ENCODE measurements at places on chromosomes 4 and X. TPM values are rescaled to one million over a fixed set of nuclear protein-coding genes. Genes with fewer than 3 reads are reported as not detected.

Gene PDGFC
- polyA plus RNA-seq = 17.6 TPM

Gene WDFY3
- 20.0 TPM for polyA plus RNA-seq

Gene SMARCA1
- 13.0 TPM for polyA plus RNA-seq

Gene GABRQ
- polyA plus RNA-seq = 0.01 TPM

Gene BCORL1
- 1.1 TPM for polyA plus RNA-seq

Gene TMPRSS11F
- 0.05 TPM for polyA plus RNA-seq

Gene STIM2
- 28.3 TPM for polyA plus RNA-seq

Gene CLDN22
- polyA plus RNA-seq = not detected

Gene TLR2
- 14.8 TPM for polyA plus RNA-seq

Gene SMIM31
- not detected for polyA plus RNA-seq

Gene RHOXF1
- not detected for polyA plus RNA-seq

Gene HPRT1
- 39.6 TPM for polyA plus RNA-seq

Gene SHOX
- polyA plus RNA-seq = not detected

Gene PNMA6F
- polyA plus RNA-seq = not detected

Gene HS3ST1
- 6.6 TPM for polyA plus RNA-seq

DNA sequence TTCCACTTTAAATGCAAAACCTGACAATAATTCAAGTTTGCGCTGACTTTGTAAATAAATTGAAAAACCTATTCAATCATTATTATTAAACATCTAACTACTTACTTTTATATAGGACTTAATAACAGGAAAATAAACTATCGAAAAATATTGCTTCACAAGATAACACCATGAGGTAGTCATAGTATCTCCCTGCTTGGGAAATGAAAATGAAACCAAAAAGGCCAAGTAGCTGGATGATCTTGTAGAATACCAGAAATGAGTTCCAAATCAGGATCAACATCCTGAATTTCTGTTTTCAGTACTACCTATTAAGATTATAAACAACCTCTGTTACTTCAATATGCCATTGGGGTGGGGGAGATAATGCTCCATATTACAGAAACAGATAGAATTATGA lies 58.9 kb downstream of the CHIC2 start:
- peak; percentile 35 for DNase-seq

- DNase-seq = peak; percentile 19
These were observed 291 bp upstream of the NBDY start for GRCh38 chrX:56728752-56729151.

DNA sequence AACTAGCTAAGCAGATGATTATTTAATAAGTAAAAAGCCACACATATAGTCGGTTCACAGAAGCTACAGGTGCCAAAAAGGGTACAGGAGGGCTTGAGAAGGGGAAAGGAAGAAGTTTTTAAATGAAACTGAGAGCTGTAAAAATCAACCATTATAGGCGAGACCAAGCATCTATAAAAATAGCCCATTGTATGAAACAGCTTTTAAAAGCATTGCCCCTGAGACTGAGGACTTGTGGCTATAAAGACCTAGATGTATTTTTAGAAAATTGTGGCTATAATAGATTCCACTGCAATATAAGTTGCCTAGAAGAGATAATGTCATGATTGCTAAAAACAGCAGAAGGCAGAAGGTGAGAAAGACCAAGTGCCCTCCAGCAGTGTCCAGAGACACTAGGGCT lies 15.0 kb upstream of the TTC29 start:
- DNase-seq = no peak

- peak; percentile 65 for DNase-seq
These were observed 175.5 kb downstream of the DHRSX start for GRCh38 chrX:2325076-2325784.

GRCh38 chr4:93199492-93199891 lies 629.1 kb upstream of the ATOH1 start:
- DNase-seq = peak; percentile 28

DNA sequence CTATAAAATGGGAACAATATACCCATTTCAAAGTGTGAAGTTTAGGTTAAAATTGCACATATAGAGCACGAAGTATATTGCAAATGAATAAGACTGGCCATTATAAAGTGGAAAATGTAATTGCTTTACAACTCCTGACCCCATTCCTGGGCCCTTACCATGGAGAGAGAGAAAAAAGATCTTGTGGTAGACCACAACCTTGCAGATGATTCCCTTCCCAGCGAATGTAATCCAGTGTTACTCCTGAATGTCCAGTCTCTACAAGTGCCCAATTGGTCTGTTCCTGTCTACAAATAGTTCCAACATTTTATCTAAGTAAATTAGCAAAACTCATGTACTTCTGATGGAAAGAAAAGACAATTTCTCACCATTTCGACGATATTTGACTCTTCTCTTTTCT lies 184.1 kb upstream of the LNX1 start:
- DNase-seq = no peak

DNA sequence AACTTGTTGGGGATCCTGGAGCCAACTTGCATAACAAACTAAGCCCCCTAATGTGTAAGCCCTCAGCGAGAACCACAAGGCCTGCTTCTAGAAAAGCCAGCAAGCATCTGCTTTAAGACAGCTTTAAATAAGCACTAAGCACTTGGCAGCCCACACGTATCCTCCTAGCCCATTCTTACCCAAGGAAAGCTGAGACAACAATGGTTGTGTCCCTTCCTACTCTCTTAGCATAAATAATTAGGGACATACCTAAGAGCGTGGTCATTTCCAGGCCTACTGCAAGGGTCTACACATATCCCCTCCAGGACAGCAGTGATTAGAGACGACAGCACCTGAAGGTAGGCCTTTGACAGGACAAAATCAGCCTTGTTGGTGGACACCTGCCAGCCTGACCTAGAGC lies 322.8 kb upstream of the PPARGC1A start:
- no peak for DNase-seq

DNA sequence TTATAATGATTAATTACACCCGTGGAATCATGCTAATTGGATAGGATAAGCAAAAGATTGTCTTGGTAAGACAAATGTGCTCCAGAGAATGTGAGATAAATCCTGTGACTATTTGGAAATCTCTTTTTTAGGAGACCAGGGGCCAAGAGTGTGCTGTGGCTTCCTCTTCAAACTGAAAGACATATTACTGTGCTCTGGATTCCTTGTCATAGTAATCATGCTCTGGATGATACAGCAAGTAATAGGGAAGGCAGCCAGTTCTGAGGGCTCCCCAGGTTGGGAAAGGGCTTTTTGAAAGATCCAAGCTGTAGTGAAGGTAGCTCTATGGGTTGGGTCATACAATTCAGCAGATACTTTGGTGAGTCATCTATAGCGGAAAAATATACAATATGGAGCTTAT lies 600.5 kb downstream of the PCDH18 start:
- no peak for DNase-seq

- peak; percentile 36 for DNase-seq
These were observed 20.3 kb downstream of the MEPE start for GRCh38 chr4:87853108-87853507.

- DNase-seq = no peak
These were observed 1620.4 kb downstream of the PCDH7 start for GRCh38 chr4:32340591-32340990.

GRCh38 chr4:15043226-15043625 lies 40.9 kb downstream of the CPEB2 start:
- no peak for DNase-seq

DNA sequence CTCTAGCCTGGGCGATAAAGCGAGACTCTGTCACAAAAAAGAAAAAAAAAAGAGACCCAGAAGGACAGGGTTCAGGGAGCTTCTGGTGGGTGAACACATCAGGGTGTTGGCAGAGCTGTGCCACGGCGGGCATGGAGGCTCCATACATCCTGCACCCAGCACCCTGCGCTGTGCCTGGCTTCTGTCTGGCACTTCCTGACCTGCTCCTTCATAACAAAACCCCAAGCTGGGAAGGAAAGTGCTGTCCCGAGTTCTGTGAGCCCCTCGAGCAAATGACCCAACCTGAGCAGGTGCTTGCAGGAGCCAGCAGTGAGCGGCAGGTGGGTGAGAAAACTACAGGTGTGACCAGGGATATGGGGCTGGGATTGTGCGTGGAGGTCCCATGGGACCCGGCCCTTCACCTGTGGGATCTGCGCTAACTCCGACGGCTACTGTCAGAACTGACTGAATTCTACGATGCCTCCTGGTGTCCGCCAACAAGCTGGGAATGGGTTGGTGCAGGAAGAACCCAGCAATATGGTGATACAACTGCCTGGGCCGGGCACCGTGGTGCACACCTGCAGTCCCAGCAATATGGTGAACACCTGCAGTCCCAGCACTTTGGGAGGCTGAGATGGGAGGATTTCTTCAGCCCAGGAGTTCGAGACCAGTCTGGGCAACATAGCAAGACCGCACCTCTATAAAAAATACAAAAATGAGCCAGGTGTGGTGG lies 18.9 kb downstream of the ASMTL start:
- no peak for DNase-seq

GRCh38 chrX:135481696-135482179 lies 38.7 kb upstream of the INTS6L start:
- no peak for DNase-seq

GRCh38 chr4:151439320-151439719 lies 30.3 kb downstream of the FHIP1A start:
- no peak for DNase-seq

DNA sequence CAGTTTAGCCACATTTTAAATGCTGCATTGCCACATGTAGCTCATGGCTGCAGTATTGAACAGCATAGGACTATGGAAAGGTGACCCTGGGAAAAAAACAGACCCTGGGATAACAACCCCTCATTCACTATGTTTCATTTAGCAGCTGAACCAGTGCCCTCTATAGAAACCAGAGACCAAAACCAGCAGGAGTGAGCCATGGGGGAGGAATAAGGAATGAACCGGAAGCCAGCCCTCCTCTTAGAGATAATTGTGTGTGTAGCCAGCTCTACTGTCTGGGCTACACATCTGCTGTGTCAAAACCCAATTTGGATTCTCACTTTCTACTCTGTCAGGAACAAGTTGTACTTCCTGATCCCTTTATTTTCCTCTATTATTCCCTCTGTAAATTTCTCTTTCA lies 158.5 kb upstream of the S100G start:
- DNase-seq = no peak

- DNase-seq = peak; percentile 74
These were observed 809 bp downstream of the MND1 start for GRCh38 chr4:153345012-153345981.

- no peak for DNase-seq
These were observed 56.3 kb upstream of the STOX2 start for GRCh38 chr4:183848805-183849204.

DNA sequence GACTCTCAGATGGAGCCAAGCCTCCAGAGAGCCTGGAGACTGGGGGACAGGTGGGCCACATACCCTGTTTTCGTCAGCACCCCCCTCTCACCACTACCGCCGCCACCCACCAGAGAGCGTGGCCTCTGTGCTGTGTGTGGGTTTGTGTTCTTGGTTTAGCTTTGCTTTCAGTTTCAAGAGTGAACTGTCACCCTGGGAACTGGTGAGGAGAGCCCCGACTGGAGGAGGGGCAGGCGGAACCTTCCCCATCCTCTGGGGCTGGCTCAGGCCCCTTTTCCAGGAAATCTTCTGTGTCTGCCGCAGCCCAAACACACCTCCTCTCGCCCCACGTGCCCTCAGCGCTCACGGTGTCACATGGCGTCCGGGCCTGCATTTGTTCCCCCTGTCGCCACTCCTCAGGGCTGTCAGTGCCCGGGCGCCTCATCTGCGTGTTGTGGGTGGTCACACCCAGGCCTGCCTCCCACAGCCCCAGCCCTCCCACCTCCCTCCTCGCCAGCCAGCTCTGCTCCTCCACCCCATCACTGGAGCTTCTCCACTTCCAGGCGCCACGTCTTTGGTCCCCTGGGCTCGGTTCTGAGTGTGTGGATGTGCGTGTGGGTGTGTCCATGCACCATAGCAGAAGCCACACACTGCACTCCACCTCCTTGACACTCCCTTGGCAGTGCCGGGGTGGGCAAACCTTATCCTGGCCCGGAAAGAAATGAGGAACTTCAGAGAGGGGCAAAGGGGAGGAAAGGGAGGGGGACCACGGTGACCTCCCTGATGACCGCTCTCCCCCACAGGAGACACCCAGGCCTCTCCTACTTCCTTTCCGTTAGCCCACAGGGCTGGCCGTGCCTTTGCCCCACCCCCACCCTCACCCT lies 27.8 kb downstream of the ELF4 start:
- no peak for DNase-seq

- DNase-seq = peak; percentile 31
These were observed 613 bp upstream of the ARSJ start for GRCh38 chr4:113979905-113980615.

GRCh38 chr4:14223461-14223860 lies 595.9 kb upstream of the BOD1L1 start:
- DNase-seq = no peak

DNA sequence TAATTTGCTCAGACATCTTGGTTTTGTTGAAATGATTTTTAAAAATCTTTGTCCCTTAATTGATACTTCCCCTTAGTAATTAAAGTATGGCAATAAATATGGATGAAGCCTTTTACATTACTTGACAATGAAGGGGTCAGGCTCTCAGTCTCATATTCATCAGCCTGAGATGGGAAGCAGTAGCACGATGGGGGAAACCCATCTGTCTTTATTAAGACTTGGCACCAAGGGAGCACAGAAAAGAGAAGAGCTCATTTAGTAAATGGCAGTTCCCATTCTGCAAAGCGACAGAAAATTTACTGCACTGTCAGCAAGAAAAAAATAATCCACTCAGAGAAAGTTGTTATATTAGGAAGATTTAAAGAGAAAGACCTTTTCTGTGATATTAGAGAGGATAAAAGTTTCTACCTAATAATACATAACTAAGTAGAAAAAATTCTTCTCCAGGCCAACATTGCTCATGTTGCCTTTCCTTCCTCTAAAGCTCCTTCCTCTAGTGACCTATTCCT lies 7.9 kb upstream of the SERTM2 start:
- DNase-seq = no peak

GRCh38 chrX:115625572-115626301 lies 64.8 kb downstream of the PLS3 start:
- DNase-seq = peak; percentile 47

DNA sequence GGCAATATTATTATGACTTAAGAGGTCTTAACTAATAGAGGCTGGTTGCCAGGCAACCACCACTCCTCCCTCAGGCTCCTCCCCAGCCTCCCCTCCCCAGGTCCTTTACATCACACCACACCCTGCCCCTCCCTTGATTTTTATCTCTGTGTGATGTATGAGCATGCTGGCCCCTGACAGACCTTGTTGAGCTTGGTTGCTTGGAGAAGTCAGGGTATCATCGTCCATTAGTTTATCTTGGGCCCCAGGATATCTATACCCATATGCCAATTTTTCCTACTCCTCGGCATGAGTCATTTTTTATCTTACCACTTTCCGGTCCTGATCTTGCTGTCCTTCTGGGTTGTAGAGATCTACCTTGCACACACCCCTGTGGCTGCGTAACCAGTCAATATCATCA lies 2.5 kb downstream of the AKAP4 start:
- DNase-seq = no peak

DNA sequence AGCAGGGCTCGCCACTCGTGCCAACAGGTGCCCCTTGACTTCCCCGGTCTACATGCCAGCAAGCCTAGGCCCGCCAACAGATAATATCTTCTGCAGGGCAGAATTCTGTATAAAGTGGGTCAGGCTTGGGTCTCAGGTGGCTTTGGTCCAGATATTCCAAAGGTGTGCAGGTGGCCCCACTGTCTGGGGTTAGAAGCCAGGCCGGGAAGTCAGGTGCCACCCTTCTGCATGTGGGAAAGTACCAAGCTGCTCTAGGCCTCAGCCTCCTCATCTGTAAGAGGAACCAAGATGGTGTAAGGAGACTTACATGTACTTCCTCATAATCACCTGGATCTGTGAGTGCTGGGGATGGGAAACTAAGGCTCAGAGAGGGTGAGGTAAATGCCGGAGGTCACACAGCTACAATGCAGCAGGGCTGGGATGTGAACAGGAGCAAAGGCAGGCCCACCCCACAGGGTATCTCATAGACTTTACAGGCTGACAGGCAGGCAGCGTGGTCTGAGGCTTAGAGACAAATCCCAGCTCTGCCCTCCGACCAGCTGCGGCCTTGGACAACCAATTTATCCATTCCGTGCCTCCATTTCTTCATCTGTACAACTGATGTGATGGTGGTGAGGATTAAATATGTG lies 35.9 kb downstream of the WDR1 start:
- no peak for DNase-seq

All from mammary epithelial cell (primary cell).